Activated T-cell treated with anti-CD3 and anti-CD28 coated beads for 1 hour (primary cell): ENCODE measurements at places on chromosomes 3 and 15.
A peak's percentile ranks its signal among the peaks of the same experiment; 100 is the strongest.

DNA sequence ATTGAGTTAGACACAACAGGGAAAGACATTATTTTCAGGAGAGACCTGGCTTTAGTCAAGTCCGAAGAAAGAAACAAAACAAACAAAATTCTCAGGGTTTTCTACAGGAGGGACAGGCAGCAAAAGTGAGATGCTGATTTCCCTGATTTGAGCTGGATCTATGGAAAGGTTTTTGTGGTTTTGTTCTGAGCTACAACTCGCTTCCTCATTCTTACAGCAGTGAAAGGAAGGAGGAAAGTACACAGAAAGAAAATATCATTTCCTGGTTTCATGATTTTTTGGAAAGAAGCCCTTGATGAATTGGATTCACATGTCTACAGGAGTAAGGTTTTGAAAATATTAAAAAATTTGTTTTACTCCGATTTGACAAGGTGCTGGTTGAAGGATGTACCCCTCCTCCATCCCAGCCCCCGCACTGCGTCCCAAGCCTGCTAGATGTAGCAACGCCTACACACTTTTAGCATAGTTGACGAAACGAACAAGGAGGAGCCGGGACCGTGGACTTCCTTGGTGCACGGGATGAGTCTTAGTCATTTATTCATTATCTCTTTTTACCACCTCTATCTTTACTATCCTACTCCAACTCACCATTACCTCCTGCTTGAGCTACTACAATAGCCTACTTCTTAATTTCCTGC, 10.8 kb downstream of the PRICKLE2 start:
- no peak for DNase-seq

DNA sequence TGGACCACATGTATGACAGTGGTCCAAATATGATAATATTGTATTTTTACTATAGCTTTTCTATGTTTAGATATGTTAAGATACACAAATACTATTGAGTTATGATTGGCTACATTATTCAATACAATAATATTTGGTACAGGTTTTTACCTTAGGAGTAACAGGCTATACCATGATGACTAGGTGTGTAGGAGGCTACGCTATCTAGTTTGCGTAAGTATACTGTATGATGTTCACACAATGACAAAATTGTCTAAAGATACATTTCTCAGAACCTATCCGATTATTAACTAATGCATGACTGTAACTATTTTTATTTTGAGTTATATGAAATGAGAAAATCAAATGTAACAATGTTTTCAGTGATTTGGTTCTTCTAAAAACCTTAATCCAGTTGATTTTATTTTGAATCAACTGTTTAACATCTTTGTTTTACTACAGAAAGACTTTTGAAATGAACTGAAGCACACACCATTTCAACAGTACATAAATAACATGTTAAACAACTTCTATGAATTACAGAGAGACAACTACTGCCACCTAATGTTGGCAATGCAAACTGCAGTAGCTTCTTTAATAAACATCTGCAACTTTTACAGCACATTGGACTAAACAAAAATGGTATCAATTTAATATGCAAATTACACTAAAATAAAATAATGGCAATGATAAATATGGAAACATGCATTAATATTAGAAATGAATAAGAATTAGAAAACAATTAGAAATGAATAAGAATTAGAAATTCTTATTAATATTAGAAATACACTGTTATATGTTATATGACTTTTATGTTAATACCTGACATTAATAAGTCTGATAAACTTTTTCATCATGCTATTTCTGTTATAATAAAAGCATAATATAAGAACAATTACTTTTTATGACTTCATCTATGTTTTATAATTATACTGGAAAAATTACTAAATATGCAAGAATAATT, 255.7 kb downstream of the MBNL1 start:
- peak; percentile 22 for DNase-seq

DNA sequence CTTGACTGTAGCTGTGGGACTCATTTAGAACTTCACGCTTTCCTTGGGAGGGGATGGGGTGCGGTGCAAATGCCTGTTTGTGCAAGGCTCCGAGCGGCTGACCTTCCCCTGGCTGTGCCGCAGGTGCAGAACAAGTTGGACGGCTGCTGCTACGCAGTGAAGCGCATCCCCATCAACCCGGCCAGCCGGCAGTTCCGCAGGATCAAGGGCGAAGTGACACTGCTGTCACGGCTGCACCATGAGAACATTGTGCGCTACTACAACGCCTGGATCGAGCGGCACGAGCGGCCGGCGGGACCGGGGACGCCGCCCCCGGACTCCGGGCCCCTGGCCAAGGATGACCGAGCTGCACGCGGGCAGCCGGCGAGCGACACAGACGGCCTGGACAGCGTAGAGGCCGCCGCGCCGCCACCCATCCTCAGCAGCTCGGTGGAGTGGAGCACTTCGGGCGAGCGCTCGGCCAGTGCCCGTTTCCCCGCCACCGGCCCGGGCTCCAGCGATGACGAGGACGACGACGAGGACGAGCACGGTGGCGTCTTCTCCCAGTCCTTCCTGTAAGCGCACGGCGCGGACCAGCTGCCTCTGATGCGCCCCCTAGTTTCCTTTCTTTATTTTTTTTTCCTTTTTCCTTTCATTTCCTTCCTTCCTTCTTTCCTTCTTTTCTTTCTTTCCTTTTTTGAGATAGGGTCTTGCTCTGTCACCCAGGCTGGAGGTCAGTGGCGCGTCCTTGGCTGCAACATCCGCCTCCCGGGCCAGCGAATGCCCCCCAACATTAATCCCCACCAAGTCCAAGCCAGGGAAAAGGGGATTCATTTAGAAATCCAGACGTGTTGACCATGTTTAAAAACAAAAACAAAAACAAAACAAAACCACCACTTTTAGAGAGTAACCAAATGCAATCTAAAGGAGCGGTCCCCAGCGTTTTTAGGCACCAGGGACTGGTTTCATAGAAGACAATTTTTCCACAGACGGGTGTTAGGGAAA, 42.7 kb downstream of the EIF2AK4 start:
- no peak for DNase-seq

- no peak for DNase-seq
Measured at GRCh38 chr3:160372780-160373179, 26.2 kb downstream of the IFT80 start.

DNA sequence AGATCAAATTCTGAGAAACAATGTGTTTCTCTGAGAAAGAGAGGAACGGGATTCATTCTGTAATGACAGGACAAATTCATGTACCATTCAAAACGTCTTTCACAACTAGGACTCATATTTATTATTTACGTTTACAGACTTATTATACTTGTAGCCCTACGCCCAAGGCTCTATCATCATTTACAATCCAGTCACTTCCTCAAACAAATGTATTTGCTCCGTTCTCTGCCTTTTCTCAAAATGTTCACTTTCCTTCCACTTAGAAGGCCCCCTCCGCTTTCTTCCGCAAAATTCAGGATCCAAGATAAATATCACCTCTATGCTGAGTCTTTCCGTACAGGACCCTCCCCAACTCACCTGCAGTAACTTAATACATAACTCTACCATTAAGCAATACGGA, 745 bp downstream of the RSL24D1 start:
- no peak for DNase-seq

- no peak for DNase-seq
Measured at GRCh38 chr3:76930712-76931111, 109.2 kb upstream of the ROBO2 start.

- no peak for DNase-seq
Measured at GRCh38 chr3:151591441-151591840, 130.6 kb upstream of the IGSF10 start.

DNA sequence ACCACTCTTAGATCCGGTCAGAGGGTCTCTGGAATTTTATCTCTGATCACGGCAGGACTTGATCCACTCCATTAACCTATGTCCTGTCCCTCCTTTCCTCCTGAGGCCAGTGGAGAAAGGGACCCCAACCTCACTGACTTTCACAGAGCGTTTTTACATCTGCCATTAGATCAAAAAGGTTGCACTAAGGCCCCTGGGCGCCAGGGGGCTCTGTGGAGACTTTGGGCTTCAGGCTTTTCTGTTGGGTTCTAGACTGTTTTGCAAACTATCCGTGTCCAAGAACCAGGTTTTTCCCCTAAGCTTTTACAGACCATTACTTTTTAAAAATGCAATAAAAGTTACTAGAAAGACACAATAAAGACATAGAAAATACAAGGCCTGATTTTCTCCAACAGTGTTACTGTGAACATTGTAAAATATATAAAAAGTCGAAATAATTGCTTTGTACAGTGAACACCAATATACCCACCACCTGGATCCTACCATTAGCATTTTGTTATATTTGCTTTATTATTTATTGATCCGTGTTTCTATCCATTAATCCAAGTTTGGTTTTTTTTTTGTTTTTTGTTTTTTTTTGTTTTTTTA, 159.7 kb downstream of the POLR2M start:
- DNase-seq = peak; percentile 32

GRCh38 chr15:90620379-90621067, 90.8 kb downstream of the CRTC3 start:
- no peak for DNase-seq
